T-helper 17 cell (primary cell): ENCODE measurements at places on chromosomes 4 and X.

GRCh38 chr4:39655211-39655610, 16.5 kb upstream of the SMIM14 start:
- no peak for DNase-seq

GRCh38 chr4:80195441-80196140, 1.7 kb upstream of the PRDM8 start:
- DNase-seq = no peak

DNA sequence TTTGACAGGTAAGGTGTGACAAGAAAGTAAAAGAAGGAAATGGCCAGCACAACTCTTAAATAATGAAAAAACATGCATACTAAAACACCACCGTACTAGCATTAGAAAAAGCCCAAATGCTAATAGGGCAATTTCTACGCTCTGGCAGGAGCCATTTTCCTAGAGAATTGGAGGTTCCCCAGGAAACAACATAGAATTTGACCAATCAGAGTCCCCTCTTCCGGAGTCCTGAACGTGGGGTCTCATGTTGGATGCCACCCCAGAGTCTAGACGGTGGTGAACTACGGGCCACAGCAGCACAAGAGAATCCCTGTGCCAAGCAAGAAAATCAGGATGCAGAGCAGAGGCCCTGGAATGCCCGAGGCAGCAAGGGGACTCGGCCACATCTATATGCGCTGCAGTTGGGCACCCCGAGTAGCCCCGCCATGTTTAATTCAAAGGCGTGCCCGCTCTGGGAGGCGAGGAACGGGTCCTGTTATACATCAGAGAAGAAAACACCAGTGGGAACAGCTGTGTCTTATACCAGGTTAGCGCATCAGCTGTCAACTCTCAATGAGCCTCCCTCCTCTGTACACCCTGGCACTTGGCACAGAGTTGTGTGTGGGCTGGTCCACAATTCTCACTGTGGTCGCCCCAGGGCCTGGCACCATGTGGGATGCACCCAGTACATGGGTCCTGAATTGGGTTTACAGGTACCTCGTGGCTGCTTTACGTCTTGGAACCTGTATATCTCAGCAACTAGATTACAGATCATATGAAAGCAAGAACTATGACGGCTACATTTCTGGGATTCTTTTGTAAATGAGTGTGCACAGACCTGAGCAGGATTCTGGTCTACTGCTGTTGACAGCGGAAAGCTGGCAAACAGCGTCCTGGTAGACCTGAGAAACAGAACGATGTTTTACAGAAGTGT, 52.1 kb downstream of the SEL1L3 start:
- no peak for DNase-seq

- DNase-seq = no peak
Observed at GRCh38 chrX:50629774-50630173, 159.1 kb upstream of the DGKK start.

- DNase-seq = no peak
Observed at GRCh38 chrX:32839781-32840180, 371.6 kb downstream of the DMD start.

DNA sequence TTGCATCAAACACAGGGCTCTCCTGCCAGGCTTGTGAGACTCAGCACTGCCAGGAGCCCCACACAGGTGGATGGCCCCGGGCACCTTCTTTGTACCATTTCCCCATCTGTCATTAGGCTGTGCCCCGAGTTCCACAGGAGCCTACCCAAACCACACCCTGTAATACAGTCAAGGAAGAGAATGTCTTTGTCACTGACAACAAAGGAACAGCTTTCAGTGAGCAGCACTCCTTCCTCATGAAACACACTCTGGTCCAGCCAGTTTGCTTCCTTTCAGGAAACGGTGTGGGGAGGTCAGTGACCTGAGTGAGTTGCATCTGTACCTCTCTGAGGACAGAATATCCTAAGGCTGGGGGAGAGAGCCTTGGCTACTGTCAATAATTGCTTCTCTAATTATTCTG, 53.7 kb downstream of the LNX1 start:
- DNase-seq = no peak
